ENCODE measurements at places on chromosomes 4 and X.

DNA sequence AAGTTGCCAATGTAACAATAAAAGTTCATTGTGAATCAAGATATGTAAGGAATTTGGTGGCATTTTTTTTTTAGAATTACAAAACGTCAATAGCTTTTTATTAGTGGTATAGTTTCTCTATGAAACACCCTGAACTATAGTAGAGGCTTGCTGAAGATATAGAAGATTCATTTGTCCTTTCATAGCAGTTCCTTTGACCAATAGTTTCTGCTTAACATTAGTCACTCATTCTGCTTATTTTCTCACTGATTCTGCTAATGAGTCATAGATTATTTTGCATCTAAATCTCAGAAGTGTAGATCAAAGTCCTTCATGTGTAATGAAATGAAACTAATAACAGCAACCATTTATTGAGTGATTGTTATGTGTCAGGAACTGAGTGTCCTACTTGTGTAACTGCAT, 205.0 kb upstream of the TET2 start:
- DNase-seq: no peak

DNA sequence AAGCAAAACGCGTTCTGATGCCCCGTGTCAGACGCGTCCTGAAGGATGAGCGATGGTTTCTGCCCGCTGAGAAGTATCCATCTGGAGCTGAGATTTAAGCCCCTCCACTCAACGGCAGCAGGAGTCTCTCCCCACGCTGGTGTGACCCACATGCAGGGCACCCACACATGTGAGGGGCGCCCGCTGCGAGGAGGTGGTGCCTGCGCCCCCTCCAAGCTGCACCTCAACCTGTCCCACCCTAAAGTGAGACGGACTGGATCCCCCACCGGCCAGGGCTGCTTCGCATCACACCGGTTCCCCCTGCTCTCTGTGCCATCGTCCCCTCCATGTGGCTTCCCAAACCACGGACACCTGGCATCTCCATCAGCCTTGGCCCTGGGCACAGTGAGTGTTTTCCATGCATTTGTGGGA, 4.5 kb upstream of the PDE6B start:
- no peak for DNase-seq

DNA sequence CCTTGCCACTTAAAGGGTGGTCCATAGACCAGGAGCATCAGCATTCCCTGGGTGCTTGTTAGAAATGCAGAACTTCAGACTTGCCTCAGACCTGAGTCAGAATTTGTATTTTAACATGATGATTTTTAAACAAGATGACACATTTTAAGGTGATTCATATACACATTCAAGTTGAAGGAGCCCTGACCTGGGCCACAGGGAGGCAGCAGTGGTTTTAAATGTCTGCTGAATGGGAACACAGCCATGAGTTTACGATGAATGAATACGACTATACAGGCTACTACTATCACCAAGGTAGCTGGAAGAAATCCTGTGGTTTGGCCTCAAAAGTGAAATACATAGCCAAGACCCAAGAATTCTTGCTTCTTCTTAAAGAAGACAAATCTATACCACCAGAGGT, 2.9 kb downstream of the HDAC8 start:
- DNase-seq: no peak

- no peak for DNase-seq
Observed at GRCh38 chr4:113893546-113893945, 85.9 kb downstream of the ARSJ start.

DNA sequence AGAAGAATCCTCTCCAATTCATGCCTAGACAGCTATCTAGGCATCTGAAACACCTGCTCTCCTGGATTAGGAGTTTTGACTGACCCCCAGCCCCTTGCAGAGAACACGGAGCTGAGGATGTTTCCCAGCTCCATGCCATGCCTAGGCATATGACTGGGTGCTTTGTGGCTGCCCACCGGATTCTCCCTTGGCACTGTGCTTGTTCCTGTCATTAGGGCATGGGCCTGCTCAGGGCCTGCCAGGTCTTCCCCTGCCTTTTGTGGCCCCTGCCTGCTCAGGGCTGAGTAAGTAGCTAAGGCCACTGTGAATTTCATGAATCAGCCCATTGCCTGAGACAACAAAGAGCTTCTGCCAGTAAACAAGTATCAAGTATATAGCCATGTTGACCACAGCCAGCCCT, 867.4 kb downstream of the TECRL start:
- peak; percentile 49 for DNase-seq

DNA sequence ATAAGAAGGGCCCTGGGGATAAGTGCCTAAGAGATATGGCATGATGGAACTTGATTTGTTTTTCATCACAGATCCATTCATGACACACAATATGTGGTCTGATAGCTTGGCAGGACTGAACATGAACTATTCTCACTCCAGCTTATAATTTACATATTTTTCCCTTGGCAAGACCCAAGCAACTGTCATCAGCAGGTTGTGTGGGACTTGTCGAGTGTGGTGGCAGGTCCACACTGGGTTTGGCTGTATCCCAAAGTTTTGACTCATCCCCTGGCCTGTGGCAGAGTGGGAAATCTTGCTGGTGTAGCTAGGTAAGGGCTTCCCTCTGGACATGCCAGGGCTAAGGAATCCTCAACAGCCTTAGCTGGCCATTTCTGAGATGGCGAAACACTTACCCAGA, 81.0 kb upstream of the STIM2 start:
- no peak for DNase-seq

GRCh38 chr4:7828011-7828720, 111.5 kb downstream of the AFAP1 start:
- DNase-seq: no peak

GRCh38 chrX:5852941-5853340, 375.7 kb downstream of the NLGN4X start:
- DNase-seq: no peak
